ENCODE measurements at places on chromosomes 11 and 22.
A peak's percentile ranks its signal among the peaks of the same experiment; 100 is the strongest.

GRCh38 chr11:19972651-19973050, 187.6 kb downstream of the DBX1 start:
- DNase-seq = no peak

DNA sequence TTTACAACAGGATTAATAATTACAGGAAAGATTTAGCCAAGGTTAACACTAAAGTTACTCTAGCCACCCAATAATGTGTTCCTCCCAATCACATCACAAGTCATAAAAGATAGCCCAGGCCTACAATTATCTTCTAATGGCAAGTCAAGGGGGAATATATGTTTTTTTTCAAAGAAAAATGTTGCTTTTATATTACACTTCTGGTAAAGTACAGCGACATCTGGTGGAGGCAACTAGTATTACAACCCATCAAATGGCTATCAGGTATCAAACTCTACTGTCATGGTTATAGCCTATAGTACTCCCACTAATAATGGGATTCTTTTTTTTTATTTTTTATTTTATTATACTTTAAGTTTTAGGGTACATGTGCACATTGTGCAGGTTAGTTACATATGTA, 71.8 kb downstream of the XRRA1 start:
- DNase-seq = no peak

DNA sequence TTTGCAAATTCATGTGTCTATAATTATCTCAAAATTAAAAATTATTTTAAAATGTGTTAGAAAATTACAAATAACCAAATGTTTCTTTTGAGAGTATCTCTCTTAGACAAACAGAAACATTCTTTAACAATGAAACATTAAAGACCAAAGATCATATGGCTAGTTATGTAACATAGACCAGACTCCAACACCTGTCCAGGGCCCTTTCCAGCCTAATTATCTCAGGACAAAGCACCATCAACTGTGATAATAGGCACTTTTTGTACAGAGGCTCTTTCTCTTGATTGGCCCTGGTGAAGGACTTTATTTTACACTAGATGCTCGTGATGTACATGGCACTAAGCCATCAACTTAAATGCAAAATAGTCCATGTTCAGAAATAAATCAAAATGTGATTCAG, 5.0 kb upstream of the PLEKHA7 start:
- no peak for DNase-seq

DNA sequence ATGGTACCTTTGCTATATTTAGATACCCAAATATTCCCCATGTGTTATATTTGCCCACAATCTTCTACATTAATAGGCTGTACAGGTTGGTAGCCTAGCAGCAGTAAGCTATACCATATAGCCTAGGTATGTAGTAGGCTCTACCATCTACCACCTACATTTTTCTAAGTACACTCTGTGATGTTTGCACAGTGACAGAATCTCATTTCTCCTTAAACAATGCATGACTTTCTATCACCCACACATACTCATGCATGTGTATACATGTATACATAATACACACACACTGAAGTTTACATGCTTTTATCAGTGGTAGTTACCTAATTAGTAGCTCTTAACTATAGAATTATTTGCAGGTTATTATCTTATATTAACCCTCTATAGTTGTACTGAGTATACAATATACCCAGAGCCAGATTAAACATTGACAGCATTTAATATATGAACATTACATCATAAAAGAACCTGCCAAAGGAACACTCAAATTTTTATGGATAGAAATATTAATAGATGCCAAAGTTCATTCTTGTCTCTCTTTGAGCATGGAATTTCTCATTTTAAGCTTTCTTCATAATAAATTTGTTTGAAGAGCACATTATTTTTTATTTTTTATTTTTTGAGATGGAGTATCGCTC, 51.4 kb downstream of the ELP4 start:
- DNase-seq = peak; percentile 0

DNA sequence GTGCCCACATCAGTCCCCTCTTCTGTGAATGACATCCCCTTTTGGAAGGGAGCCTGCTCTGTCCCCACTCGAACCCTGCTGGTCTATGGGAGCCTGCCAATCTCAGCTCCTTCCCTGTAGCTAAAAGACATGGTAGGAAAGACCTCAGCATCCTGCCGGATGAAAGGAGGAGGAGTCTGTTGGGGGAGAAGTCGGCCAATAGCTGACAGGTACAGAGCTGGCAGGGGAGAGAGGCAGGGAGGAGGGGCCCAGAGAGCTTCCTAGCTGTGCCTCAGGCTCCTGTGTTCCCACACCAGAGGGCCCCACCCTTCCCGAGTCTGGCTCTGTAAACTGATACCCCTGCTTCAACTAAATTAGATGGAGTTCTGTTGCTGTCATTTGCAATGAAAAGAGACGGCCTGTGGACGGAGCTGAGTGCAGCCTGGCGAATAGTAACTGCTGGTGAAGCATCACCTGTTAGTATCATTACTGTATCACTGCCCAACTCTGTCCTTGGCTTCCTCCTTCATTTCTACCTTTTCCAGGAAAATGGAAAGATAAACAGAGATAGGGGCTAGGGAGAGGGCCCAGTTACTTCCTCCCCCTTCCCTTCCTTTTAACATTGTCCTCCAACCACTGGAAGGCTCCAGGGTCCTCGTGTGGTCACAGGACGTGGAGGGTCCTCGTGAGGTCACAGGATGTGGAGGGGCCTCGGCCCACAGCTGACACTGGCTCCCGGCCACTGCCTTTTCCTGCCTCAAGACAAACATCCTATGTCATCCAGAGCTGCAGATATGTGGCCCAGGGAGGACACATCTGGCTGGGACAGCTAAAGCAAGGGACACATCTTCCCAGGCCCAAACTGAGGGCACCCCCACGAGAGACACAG, 15.1 kb downstream of the FXYD6 start:
- DNase-seq = no peak

DNA sequence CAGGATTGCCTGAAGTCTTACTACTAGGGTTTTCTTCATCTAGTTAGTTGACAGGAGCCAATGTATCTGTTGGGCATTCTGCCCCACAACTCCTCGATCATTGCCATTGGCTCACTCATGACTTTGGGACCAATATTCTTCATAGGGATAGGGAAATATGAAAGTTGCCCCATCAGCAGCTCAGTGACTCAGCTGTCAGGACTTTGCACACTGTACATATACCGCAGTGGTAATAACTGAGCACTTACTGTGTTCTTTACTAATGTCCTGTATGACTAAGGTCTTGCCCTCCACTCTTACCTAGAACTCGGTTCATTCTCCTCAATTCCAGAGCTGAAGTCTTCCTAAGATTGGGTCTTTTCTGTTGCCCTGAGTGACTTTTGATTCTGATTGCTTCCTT, 46.8 kb upstream of the PGR start:
- DNase-seq = no peak

- no peak for DNase-seq
These were observed 84.6 kb upstream of the GUCY1A2 start for GRCh38 chr11:107102692-107103477.

DNA sequence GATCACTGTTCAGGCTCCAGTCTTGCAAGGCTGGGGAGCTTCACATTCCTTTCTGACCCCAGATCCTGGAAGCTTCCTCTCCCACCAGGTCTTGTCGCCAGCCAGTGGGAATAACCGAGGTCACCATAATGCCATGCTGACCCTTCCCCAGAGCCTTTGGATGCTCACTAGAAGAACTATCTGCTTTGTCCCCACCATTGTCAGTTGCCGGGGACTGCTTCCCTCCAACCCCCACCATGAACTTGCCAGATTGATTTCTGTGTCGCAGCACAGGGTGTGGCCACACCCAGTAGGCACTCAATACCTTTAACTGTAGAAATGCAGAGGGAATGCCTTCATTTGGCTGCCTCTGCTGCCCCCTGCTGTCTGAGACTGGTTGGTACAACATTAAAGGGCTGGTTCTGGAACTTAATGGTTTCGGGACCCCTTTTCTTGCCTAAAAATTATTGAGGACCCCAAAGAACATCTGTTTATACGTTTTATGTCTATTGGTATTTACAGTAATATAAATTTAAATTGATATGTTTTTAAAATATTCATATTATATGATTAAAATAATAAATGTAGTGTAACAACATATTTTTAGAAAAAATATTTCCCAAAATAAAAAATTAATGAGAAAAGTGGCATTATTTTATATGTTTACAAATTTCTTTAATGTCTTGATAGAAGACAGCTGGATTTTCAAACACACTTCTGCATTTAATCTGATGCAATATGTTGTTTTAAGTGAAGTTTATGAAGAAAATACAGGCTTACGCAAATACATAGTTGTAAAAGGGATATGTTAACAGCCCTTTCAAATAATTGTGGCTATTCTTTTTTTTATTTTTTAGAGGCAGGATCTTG, 6.7 kb upstream of the GDPD5 start:
- no peak for DNase-seq
